GDM1 (cell line): ENCODE measurements at places on chromosomes 3 and 15.
A peak's percentile ranks its signal among the peaks of the same experiment; 100 is the strongest.

- no peak for DNase-seq
Measured at GRCh38 chr15:101486696-101487459, 2.6 kb downstream of the PCSK6 start.

- DNase-seq = peak; percentile 3
Measured at GRCh38 chr3:38354588-38355330, 8.2 kb downstream of the XYLB start.

DNA sequence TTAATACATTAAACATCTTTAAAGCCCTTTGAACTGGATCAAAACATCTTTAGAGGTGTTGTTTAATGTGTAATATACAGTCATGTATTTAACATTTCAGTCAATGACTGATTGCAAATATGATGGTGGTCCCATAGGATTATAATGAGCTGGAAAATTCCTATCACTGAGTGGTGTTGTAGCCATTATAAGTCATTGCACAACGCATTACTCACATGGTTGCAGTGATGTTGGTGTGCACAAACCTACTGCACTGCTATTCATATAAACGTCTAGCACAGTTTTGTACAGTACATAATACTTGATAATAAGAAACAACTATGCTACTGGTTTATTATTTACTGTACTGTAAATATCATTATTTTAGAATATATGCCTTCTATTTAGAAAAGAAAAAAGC is 75.6 kb downstream of the DTWD1 start:
- DNase-seq = no peak

- DNase-seq = no peak
Measured at GRCh38 chr3:9298236-9298635, 48.8 kb upstream of the SRGAP3 start.

DNA sequence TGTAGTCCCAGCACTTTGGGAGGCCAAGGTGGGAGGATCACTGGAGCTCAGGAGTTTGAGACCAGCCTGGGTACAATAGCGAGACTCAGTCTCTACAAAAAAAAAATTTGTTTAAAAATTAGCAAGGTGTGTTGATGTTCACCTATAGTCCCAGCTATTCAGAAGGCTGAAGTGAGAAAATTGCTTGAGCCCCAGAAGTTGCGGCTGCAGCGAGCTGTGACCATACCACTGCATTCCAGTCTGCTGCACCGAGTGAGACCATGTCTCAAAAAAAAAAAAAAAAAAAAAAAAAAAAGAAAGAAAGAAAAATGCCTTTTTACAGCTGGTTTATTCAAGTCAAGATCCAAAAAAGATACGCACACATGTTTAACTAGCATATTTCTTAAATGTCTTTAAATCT is 17.0 kb upstream of the MUC20 start:
- no peak for DNase-seq

DNA sequence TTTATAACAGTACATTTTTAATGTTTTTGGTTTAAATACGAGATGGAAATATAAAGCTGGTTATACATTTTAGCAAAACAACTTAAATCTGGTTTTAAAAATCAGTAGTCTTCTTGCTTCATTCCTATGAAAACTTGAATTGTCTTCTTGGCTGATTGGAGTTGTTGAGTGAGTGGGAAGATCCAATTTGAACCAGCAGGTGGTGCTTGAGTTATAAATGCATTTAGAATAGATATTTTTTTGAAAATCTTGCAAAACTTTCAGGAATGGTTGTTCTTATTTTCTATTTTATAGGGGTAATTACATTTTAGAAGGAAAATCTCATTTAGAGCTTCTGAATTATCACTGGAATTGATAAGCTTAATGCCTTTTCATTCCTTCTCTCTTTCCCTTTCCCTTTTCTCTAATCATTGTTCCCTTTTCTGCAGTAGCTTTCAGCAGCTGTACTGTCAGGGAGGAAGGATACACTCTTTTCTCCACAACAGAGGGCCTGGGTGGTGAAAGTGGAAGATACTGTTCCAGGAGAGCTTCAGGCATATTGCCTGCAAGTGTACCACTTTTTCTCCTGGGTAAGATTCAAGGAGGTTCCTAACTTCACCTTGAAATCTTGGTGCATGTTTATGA is 335.6 kb downstream of the NLGN1 start:
- DNase-seq = no peak

GRCh38 chr15:65339920-65340319 is 35.4 kb downstream of the RNU5B-1 start:
- no peak for DNase-seq

GRCh38 chr15:52749258-52749657 is 40.9 kb downstream of the ONECUT1 start:
- no peak for DNase-seq
